ENCODE measurements at places on chromosomes 5 and 9.
A peak's percentile ranks its signal among the peaks of the same experiment; 100 is the strongest.

DNA sequence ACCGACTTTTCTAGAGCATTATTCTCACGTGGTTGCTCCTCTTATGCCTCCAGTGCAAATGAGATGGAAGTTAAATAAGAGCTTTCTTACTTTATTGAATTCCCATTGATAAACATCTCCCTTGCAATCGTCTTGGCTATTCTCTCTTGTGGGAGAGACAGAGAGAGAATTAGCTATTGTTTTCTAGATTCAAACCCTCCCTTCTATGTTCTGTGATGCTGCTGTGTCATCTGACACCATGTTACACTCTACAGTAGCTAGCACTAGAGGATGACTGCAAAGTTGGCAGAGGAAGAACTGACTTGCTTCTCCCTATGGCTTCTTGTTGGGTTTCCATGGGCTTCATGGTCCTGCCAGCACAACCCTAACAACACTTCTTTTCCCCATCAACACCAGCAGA lies 134.6 kb upstream of the RANBP3L start:
- DNase-seq = no peak

DNA sequence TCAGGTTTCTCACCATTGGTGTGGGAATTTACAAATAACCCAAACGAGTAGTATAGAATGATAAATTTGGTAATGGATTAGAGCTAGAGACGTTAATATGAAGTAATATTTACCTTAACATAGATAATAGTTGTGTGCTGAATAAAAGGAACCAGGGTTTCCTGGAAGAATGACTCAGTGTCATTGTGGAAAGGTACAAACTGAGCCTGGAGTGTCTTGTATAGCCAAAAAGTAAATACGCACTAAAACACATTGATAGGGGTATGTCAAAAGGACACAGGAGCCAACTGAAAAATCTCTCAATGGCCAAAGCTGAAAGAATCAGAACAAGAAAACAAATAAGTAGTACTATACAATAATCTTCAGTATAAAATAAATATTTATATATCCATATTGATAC lies 363.5 kb downstream of the SLCO4C1 start:
- DNase-seq = no peak

DNA sequence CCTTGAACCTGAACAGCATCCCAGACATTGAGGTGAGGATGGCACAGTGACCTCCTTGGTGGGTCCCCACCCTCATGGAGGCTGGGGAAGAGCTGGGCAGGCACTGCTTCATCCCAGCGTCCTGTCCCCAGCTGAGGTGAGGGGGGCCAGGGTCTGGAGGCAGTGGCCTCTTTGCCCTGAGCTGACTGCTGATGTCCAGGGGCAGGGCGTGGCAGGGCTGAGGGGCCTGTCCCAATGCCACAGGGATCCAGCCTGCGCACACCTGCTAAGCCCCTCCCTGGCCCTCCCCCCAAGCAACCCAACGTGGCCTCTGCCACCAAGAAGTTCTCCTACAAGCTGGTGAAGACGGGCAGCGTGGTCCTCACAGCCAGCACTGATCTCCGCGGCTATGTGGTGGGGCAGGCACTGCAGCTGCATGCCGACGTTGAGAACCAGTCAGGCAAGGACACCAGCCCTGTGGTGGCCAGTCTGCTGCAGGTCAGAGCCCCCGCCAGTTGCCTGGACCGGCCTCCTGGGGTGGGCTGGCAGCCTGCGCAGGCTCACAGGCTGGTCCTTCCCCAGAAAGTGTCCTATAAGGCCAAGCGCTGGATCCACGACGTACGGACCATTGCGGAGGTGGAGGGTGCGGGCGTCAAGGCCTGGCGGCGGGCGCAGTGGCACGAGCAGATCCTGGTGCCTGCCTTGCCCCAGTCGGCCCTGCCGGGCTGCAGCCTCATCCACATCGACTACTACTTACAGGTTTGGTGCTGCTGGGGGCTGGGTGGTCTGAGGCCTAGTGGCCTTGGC lies 4.9 kb upstream of the EHMT1 start:
- no peak for DNase-seq

GRCh38 chr5:14209222-14209822 lies 66.2 kb downstream of the TRIO start:
- DNase-seq = no peak

DNA sequence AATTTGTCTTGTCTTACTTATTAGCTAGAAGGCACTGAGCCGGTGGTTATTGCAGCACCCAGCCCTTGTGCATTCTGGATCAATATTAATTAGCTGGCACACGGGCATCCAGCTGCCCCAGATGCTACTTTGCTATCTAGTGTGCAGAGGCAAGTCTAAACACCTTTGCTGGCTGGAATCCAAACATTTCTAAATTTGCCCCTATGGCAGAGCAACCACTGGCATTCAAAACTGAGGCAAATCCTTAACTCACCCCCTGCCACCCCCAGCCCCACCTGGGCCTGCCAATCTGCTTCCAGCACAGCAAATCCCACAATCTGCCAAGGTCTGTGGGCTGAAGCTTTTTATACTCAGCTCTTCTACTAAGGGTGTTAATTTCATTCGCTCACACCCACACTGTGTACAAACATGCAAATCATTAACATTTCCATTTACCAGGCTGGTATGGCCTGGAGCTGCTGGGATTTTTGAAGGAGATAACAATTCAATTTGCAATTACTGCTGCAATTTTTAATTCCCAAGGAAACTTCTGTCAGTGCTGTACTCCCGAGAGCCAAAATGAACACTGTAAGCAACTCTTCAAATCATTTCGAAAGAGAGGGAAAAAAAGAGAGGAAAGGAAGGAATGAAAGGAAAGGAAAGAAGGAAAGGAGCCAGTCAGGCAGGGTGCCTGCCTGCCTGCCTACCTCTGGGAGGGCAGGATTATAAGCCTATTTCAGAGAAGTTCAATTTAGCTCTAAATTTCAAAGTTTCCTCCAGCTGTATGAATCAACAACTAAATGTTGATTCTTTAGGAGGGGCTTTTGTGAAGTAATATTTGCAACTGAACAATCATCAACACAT lies 35.5 kb downstream of the RAPGEF1 start:
- DNase-seq = no peak

GRCh38 chr5:172303162-172303561 lies 19.6 kb upstream of the UBTD2 start:
- no peak for DNase-seq

- peak; percentile 21 for DNase-seq
These were observed 18.7 kb upstream of the RNF130 start for GRCh38 chr5:180090098-180090768.

GRCh38 chr5:92559781-92560180 lies 1021.2 kb downstream of the NR2F1-AS1 start:
- no peak for DNase-seq

DNA sequence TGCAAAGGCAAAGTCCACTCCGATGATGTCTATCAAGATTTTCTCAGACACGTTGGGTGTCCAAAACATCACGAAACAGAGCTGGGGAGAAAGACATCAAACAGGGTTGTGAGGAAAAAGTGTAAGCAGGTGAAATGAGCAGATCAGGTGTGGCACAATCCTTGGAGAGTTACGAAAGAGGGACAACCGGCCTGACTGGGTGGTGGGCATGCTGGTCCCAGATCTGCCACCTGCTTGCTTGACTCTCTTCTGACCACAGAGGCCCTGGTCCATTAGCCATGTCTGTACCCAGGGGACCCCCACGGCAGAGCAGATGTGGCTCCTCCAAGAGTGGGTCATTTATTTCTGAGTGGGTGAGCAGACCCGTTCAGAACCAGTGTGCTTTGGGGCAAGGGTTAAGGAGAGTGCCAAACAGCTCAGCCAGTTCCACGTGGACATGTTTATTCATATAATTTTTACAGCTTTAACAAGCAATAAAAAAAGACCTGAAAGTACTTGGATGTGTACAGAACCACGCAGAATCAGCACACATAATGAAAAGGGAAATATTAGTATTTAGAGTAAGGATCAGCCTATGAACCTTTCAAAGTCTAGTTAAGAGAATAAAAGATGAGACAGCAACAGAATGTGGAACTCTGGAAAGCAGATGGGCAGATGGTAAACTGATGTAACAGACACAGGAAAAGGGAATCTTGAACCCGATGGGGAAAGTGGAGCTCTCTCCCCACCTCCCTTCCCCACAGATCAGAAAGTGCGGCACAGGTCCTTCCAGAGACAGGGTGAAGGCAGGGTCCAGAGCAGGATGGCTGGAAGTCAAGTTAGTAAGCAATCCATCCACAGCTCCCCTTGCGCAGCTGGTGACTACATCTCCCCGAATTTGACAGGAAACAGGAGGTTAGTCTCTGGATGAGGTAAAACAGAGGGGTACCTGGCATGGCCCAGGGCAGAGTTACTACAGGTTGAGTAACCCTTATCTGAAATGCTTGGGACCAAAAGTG lies 52.5 kb downstream of the OTULIN start:
- no peak for DNase-seq

GRCh38 chr5:29568028-29568427 lies 1625.5 kb upstream of the CDH6 start:
- DNase-seq = no peak

DNA sequence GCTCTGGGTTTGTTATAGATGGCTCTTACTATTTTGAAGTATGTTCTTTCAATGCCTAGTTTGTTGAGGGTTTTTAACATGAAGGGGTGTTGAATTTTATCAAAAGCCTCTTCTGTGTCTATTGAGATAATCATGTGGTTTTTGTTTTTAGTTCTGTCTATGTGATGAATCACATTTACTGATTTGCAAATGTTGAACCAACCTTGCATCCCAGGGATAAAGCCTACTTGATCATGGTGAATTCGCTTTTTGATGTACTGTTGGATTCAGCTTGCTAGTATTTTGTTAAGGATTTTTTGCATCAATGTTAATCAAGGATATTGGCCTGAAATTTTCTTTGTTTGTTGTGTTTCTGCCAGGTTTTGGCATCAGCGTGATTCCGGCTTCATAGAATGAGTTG lies 25.5 kb downstream of the CCDC180 start:
- DNase-seq = no peak

- DNase-seq = no peak
These were observed 158.2 kb downstream of the MACROH2A1 start for GRCh38 chr5:135240781-135241360.

DNA sequence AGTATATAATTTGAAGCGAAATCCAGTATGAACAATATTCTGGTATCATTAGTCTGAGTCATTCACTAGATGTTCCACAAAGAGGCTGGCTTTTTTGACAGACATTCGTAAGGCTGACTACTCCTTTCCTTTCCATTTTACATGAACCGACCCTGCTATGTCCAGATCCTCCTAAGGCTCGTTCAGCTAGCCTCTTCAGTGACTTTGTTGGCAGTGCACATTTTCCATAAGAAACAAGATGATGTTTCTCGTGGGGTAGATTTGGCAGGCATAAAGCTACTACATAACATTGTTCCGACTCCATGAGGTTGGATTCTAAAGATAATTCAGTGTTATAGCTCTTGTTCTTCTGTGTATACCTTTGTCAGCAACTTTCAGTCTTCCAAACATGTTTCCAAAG lies 49.0 kb downstream of the ZNF462 start:
- DNase-seq = no peak

DNA sequence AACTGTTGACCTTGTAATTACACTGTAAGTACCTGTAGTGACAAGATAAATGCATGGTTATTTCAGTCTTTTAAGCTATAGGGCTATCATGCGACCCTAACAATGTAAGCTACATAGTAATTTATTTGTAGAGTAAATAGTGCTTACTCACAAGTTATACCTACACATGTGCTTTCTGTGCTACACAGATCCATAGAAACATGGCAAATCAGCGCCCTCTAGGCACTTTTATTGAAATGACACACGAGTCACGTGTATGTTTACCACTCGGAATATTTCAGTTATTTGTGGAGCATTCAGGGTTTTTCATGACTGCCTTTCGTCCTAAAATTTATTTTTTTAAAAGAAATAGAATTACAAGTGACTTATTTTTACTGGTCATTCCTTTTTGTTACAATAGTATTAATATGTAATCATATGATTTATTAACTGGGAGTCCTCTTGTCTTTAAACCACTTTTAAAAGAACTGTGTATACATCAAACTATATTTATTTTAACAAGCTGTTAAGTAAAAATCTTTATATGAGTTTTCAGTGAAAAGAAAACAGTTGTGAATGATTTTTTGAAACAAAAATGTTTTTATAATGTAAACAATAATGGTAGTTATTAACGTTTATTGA lies 1242.3 kb upstream of the WWC1 start:
- DNase-seq = peak; percentile 48

- no peak for DNase-seq
These were observed 1.9 kb upstream of the SPDL1 start for GRCh38 chr5:169581580-169582227.

DNA sequence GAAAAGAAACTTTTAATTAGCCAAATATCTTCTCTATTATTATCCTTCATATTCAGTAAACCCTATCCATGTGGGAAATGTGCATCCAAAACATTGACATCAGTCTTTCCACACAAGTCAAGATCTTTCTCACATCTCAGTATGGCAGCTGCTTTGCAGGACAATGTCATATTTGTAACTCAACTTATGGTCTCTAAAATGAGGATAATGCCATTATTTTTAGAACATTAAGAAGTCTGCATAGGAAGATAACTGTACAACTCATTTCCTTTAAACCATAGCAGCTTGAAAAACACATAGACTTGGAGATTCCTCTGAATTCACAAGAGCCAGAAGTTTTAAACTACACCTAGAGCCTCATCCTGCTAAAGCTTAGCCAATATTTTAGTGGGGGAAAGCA lies 43.7 kb downstream of the MCTP1 start:
- DNase-seq = no peak
